ENCODE measurements at places on chromosomes 2 and 18. TPM values are rescaled to one million over a fixed set of nuclear protein-coding genes. Genes with fewer than 3 reads are reported as not detected.

The SLC35F5 gene
- 54.3 TPM for total RNA-seq

The TMEM247 gene
- total RNA-seq: not detected

The ACMSD gene
- total RNA-seq: not detected

The CLASP1 gene
- 42.4 TPM for total RNA-seq

The CIDEA gene
- total RNA-seq: 0.82 TPM

The LYPD6 gene
- 0.63 TPM for total RNA-seq

GRCh38 chr2:231923951-231924888, 2.0 kb downstream of the NPPC start:
- DNase-seq: no peak

DNA sequence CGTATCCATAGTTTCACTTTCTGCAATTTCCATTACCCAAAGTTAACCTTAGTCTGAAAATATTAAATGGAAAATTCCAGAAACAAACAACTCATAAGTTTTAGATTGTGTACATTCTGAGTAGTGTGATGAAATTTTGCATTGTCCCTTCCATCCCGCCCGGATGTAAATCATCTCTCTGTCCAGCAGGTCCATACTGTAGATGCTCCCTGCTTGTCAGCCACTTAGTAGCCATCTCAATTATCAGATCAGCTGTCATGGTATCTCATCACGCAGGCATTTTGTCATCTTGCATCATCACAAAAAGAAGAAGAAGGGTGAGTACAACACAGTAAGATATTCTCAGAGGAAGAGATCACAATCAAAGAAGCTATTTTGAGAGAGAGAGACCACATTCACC, 185.0 kb upstream of the STK17B start:
- DNase-seq: no peak

DNA sequence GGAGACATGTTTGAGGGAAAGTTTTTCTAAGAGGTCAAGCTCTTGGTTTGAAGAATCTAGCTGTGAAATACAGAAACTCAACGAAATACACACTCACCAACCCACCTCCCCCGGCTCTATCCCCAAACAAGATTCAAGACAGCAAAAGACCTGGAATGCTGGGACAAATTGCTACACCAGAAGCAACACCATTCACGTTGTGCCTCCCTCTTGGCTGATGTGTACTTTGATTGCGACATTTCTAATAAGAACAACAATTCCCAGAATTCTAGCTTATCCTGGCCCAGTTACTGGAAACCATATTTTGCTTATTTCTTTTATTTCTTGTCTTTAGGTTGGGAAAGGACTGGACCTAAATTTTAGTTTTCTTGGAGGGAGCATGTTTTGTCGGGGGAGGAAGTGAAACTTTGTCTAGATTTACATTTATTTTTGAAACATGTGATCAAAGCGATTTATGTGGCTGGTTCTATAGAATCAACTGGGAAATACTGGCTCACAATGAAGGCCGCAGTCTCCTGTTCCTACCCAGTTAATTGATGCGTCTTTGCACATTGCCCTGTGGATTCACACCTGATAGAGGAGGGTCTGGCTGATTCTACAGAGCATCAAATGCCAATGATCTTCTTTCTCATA, 29.6 kb upstream of the LPIN1 start:
- no peak for DNase-seq

GRCh38 chr2:22842205-22842869, 542.6 kb upstream of the KLHL29 start:
- DNase-seq: no peak

DNA sequence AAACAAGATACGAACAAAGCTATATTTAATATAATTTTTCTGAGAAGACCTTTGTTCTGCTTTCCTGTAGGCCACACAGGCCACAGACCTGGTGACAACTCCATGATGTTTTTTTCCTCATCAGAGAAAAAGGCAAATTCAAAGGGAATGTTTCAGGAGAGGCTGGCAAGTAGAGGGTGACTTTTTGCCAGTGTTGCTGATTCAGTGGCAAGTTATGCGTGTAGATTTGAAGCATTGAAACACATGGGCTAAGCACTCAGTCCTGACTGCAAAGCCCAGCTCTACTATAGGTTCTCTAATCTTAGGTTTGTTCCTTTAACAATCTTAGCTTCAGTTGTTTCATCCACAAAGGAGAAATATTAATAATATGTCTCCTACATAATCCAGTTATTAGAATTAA, 499.8 kb downstream of the SUCLG1 start:
- no peak for DNase-seq

DNA sequence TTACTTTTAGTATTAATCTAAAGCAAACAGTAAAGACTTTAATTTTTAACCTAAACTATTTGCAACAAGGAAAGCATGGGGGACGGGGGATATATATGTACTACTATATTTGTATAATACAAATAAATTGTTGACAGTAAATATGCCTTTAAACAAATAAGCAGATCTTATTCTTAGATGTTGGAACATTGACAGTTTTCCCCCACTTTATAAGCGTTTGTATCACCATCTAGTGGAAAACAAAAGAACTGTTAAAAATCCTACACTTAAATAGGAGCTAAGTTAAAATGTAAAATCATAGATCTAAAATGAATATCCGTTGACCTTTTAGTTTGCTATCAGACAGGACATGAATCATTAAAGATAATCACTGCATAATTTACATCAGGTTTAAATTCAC, 50.0 kb downstream of the RBBP8 start:
- no peak for DNase-seq

- no peak for DNase-seq
Observed at GRCh38 chr18:3466045-3466444, 16.1 kb downstream of the TGIF1 start.

DNA sequence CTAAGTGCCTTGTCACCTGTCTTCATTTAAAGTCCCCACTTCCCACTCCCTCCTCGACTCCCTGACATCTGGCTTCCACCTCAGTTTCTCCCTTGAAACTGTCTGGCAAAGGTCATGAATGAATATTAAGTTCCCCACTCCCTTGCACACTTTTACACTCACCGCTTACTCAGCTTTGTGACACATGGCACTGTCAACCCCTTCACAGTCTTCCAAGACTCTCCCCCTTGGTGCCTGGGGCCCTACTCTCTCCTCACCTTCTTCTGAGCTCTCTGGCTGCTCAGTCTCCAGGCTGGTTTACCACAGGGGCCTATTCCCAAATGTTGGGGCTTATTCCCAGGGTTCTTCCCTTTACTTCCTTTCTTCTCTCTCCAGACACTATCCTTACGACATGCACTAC, 17.9 kb upstream of the PTPN4 start:
- DNase-seq: no peak

DNA sequence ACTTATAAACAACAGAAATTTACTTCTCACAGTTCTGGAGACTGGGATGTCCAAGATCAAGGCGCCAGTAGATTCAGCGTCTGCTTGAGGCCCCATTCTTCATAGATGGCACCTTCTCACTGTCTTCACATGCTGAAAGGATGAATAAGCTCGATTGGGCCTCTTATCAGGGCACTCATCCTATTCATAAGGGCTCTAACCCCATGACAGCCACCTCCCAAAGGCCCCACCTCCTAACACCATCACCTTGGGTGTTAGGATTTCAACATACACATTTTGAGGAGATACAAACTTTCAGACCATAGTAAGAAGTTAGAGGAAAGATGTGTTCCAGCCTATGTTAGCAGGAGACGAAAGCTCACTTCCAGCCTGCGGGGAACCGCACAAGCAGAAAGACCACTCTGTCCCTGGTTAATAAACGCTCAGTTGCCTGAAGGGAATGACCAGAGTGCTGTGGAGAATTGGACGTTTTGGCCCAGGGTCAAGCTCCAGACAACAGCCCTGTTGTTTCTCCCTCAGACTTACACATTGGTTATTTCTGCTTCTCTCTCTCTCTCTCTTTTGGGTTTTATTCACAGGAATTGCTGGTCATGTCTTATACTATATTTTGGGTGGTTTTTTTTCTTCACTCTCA, 90.3 kb downstream of the MAPRE2 start:
- DNase-seq: no peak

- DNase-seq: no peak
Observed at GRCh38 chr2:127577208-127577475, 41.7 kb downstream of the MYO7B start.

DNA sequence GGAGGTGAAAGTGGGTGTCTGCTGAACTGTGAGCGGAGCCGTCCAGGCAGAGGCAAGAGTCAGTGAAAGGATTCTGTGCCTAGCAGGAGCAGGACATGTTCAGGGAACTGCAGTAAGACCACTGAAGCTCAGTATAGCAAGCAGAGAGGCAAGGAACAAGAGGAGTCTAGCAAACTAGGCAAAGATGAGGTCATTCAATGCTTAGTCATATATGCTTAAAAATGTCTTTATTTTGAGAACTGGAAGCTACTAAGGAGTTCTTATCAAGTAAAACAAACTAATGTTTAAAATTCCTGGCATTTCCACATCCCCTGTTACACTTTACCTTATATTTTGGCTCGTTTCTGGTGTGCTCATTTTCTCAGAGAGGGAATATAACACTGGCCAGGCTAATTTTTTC, 913.4 kb downstream of the CBLN2 start:
- DNase-seq: no peak
